Activated CD4-positive, alpha-beta T cell treated with anti-CD3 and anti-CD28 coated beads for 24 hours (primary cell): ENCODE measurements at places on chromosomes 7 and 10.
A peak's percentile ranks its signal among the peaks of the same experiment; 100 is the strongest.

DNA sequence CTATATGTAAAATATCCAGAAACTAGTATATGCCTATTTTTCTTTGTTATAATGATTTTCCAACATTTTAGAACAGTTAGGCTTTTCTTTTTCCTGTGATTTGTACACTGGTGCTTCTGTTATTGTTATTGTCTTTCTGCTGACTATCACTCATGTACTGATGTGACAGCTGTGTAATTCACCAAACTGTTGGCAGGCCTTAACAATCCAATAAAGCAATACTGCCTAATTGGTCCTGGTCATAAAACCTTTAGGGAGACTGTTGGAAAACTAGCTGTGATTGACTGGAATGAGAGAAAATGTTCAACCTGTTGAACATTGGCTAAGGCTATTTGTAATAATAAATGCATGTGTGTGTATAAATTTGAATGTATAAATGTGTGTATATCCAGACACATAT, 956.6 kb downstream of the REEP3 start:
- no peak for DNase-seq

- no peak for DNase-seq
Observed at GRCh38 chr10:83612746-83613145, 526.6 kb upstream of the GHITM start.

DNA sequence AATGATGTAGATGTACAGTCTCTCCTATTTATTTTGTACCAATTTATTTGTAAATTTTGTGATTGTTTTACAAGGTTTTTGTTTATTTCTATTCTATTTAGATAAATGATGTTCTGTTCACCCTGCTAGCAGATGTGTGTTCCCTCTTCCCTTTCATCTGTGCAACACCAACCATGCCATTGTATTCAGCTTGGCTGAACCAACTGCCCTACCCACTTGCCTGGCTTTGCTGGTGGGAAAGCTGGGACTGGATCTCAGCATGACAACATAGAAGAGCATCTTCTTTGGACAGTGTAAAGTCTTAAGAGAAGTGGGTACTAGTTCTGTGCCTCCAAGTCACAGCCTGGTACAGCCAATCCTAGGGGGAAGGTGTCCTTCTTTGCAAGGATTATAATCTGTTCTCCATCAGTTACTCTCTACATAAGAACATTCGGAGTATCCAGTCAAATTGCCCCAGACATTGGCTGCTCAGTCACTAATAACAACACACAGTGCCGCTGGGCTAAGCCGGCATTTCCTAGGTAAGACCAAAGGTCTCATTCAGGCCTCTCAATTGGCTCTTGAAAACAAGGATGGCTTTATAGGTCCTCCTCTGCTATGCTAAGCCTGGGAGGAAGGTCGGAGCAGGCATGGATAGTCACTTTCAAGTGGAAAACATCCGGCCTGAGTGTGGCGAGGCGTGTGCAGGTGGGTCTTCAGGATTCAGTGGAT, 109.7 kb downstream of the NT5C2 start:
- DNase-seq, result no peak

- DNase-seq, result no peak
Observed at GRCh38 chr7:25240896-25241295, 12.6 kb upstream of the NPVF start.

DNA sequence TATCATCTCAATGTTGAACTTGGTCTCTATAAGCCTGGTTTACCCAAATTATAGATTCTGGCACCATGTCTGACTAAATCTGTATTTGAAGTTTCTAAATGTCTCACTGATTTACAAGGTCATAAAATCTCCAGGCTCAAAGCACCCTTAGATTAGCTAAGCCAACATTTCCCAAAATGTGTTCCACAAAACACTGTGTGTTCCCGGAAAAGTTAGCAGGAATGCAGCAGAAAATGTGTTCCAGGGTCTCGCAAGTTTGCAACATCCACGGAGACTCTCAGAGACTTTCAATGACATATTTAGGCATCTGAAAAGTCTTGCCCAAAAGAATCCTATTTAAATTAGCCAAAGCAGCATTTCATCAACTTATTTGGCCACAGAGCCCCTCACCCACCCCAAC, 91.9 kb downstream of the SORBS1 start:
- no peak for DNase-seq

DNA sequence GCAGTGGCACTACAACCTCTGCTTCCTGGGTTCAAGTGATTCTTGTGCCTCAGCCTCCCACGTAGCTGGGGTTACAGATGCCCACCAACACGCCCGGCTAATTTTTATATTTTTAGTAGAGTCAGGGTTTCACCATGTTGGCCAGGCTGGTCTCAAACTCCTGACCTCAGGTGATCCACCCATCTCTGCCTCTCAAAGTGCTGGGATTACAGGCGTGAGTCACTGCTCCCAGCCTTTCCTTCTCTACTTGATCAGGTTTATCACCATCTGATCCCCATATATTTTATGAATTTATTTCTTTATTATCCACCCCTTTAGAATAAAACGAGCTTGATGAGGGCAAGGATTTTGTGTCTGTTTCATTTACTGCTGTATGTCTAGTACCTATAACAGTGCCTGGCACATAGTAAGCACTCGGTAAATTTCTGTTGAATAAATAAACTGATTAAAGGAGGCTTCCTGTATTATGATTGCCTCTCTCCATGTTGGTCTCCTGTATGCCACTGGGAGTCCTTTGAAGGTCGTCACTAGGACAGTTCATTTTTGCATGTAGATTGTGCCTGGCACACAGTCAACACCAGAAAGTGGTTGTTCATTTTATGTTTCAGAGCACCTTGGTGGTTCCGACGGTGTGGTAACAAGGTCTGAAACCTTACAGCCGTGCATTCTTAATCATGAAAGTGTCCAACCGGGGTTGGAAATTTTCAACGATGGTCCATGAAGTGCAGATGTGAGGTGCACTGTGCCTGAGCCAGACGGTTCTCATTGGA, 9.6 kb upstream of the EIF3A start:
- no peak for DNase-seq

GRCh38 chr7:69172357-69173077, 425.8 kb upstream of the AUTS2 start:
- DNase-seq, result no peak

- no peak for DNase-seq
Observed at GRCh38 chr10:47225928-47226645, 73.9 kb upstream of the GDF10 start.

DNA sequence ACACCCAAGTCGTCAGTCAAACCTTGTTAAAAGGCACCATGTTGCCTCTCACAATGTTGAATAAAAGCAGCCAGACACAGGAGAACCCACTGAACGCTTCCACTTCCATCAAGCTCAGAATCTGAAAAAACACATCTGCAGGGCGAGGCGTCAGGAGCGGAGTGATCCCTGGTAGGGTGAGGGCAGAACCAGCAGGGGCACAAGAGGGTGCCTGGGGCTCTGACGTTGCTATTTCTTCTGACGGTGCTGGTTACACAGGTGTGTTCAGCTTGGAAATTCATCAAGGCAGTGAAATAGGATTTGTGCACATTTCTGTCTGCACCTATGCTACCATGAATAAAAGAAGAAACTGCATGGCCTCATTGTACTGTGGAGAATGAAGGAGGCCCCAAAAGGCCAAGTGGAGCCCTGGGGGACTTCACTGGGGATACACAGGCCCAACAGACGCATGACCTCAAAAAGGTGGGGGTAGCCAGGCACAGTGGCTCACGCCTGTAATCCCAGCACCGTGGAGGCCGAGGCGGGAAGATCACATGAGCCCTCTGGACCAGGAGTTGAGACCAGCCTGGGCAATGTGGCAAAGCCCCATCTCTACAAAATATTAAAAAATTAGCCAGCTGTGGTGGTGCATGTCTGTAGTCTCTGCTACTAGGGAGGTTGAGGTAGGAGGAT, 19.2 kb upstream of the NCAPG2 start:
- DNase-seq, result no peak

- DNase-seq, result peak; percentile 89
Observed at GRCh38 chr10:7818295-7819120, at the start of gene TAF3. TSS of gene TAF3 (plus strand) at chr10:7818505. CDS start at chr10:7818710, 205 bp downstream.

GRCh38 chr10:75286901-75287300, 51.1 kb upstream of the COMTD1 start:
- no peak for DNase-seq

- DNase-seq, result no peak
Observed at GRCh38 chr10:13331646-13332045, 16.4 kb downstream of the SEPHS1 start.
